Activated naive CD4-positive, alpha-beta T cell treated with anti-CD3 and anti-CD28 coated beads for 36 hours (primary cell): ENCODE measurements at places on chromosomes 1 and 21.

- no peak for DNase-seq
Observed at GRCh38 chr1:166379447-166379846, 212.6 kb upstream of the FAM78B start.

- DNase-seq: no peak
Observed at GRCh38 chr21:35882791-35883240, 177.5 kb downstream of the SETD4 start.

- no peak for DNase-seq
Observed at GRCh38 chr1:228511546-228512445, 24.6 kb downstream of the RNF187 start.

DNA sequence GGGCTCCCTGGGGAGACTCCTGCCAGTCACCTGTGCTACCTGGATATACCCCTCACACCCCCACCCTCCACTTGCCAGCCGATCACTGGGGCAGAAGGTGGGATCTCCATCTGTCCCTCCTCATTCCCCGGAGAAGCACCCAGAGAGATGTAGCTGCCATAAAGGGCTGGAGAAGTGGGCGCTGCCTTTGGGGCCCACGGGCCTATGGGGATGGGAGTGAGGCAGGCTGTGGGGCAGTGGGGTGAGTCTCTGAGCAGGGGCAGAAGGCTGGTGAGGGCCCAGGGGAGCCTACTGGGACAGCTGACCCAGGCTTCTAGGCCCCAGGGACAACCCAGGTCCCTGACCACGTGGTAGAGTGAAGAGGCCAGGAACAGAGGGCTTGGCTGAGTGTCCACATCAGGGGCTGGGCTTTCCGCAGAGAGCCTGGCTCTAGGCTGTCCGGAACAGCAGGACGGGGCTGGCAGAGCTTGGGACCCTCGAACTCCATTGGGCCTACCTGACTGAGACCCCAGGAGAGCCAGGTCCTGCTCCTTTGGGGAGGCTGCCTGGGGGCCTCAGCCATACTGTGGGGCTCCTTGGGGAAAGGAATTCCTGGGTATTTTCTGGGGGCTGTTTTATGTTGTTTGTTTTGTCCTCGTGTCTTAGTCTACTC, 205.9 kb upstream of the VAMP3 start:
- no peak for DNase-seq

GRCh38 chr21:17709266-17709611, 96.5 kb upstream of the BTG3 start:
- no peak for DNase-seq

DNA sequence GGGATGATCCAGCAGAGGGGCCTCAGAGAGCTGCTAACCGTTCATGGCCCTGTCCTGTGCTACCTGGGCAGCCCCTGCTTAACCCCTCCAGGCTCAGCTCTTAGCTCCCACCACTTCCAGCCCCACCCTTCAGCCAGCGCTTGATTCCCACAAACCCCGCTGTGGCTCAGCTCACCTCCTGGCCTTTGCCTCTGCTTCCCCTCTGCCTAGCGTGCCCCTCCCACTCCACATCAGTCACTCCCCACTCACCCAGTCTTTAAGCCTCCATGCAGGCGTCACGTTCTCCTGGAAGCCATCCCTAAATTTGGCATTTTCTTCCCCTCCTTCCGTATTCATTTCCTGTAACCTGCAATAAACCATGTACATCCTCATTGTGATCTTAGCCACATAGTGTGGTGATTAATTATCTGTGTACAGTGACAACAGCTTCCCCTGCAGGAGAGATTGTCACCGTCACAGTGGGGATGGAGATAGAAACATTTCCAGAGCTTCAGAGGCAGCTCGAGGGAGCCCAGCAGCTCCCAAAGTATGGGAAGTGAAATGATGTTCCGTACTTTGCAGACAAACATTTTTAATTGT, 65.5 kb downstream of the EPHB2 start:
- no peak for DNase-seq

- no peak for DNase-seq
Observed at GRCh38 chr1:170853302-170853701, 82.0 kb upstream of the MROH9 start.

DNA sequence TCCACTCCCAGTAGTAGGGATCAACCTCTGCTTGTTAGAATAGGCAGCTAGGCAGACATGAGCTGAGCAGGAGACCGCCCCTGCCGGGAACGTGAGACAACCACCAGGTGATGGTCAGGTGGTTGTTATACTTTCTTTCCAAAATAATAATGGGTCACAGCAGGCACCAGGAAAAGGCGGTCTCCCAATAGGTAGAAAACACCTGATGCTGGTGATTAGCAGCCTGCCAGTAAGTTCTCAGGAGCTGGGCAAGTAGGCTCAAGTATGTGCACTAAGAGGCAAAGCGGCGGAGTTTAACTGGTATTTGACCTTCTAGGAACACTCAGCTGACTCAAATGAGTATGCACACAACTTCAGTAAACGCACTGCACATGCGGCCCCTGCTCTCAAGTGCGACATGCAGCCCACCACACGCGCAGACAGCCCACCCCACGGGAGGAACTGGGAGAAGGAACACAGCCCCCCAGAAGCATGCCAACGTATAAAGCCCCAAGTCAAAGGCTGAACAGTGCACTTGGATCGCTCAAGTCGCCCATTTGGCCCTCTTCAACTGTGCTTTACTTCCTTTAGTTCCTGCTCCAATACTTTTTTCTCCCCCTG, 80.0 kb downstream of the DESI2 start:
- no peak for DNase-seq

DNA sequence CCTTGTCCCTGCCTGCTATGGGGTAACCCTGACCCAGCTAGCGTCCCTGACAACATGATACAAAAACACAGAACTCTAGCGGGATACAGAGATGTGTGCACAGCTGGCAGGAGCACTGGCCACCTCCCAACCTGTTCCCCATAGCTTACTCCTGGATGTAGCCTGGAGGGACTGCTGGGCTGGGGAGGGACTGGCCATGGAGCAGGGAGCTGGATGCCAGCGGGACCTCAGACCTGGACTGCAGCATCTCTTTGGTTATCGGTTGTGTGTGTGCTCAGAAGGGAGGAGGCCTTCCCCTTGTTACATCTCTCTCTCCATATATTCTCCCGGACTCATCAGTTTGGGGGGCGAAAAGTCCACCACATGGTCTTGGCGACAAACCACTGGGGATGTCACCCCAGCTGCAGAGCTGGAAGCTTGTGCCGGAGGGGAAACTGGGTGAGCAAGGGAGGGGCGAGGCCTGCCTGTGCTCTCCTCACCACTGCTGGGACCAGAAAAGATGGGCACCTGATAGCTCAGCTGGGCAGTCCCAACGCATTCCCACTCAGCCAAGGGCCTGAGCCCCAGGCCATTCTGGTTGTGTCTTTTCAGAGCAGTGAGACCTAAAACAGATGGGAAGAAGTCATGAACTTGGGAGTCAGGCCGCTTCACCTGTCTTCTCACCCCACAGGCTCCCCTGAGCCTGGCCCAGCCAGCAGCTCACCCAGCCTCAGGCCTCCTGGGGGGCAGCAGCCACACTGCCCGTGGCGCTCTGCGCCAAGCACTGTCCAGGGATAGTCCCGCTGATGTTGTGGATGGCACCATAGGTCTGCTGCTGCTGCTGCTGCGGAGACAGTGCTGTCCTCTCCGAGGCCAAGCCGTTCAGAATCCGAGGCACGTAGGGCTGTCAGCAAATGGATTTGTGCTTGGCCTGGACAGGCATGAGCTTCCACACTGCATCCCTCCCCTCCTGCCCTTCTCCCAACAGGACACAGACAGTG, 35.6 kb downstream of the TMEM63A start:
- DNase-seq: no peak

DNA sequence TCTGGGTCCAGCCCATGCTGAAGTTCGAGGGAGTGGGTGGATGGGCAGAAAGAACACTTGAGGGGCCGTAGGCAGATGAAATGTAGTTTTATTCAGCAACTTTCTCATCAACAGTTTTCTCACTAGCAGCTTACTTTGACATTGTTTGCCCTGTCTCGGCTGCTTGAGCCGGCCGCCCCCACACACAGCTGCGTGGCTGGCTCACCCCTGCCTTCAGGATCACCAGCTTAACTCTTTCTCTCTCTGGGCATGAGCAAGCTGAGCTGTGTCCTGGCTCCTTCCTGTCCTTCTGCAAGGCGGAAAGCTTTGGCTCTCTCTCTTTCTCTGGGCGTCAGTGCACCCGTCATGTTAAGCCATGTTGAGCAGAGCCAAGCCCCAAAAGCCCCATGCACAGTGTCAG, 104.4 kb upstream of the GNG12 start:
- DNase-seq: no peak

- DNase-seq: no peak
Observed at GRCh38 chr1:177710696-177711620, 258.9 kb downstream of the SEC16B start.

DNA sequence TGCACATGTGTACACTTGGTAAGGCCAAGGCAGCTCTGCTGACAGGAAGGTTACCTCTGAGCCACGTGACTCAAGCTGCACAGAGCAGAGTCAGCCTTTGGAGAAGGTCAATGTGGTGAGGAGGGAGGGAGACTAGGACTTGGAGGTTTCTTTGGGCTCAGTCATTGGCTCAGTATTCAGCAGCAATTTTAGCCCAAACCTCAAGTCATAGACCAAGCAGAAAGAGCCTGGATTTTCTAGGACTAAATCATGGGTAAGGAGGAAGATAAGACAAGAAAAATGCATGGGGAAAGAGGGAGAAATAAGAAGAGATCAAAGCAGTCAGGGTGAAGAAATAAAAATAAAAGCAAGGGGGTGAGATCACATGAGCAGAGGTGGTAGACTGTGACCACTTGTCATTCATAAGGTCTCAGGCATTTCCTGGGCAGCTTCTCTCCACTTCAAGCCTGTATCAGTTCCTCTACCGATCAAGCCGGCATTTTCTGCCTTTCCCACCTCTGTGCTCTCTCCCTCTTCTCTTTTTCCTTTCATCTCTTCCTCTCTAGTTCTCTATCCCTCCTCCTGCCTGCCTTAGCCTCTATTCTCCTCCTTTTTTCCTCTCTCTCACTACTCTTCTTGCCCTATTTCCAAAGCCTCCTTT, 51.7 kb upstream of the DUSP10 start:
- DNase-seq: peak; percentile 37

GRCh38 chr1:157595356-157595755, 2.5 kb downstream of the FCRL4 start:
- DNase-seq: no peak

DNA sequence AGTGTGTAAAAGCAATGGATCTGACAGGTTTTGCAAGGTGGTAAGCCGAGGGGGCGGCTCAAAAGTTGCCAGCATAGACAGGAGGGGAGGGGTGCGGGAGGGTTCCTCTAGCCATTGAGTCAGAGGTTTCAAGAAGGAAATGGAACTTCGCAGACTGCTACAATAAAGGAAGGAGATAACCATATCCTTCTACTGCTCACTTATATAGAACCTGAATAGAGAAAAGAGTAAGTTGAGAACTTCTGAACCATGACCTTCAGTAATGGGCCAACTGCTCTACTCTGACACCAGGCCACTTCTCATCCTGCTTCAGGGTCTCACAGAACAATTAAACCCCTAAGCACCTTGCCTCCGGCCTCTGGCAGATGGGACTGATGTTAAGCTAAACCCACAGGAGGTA, 26.3 kb upstream of the BCAR3 start:
- DNase-seq: peak; percentile 75

DNA sequence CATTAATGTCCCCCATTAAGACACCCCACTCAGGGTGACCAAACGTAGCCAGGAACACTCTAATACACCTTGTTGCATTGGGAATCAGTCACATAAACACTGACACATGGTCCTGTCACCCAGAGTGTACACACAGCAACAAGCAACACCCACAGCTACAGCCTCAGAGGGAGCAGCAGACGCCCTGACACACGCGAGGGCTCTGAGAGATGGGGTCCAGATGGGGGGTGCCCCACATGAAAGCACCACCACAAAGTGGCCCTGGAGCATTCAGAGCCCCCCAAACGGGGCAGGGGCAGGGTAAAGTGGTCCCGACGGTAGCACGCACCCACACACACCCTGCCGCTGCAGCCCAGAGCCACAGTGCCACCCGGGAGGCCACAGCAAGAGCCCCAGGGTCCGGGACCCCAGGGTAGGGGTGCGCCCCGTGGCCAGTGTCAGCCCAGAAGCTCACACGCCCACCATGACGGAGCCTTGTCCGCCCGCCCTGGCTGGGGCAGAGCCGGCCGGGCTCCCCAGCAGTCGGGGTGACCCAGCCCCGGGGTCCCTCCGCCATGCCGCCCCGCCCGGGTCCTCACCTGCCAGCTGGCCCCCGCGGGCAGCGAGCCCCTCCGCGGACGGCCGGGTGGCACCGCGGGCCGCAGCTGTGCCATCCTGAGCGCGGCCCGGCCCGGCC, 47.3 kb downstream of the RAP1GAP start:
- DNase-seq: no peak

GRCh38 chr1:174995121-174995520, 4.6 kb upstream of the CACYBP start:
- DNase-seq: no peak

DNA sequence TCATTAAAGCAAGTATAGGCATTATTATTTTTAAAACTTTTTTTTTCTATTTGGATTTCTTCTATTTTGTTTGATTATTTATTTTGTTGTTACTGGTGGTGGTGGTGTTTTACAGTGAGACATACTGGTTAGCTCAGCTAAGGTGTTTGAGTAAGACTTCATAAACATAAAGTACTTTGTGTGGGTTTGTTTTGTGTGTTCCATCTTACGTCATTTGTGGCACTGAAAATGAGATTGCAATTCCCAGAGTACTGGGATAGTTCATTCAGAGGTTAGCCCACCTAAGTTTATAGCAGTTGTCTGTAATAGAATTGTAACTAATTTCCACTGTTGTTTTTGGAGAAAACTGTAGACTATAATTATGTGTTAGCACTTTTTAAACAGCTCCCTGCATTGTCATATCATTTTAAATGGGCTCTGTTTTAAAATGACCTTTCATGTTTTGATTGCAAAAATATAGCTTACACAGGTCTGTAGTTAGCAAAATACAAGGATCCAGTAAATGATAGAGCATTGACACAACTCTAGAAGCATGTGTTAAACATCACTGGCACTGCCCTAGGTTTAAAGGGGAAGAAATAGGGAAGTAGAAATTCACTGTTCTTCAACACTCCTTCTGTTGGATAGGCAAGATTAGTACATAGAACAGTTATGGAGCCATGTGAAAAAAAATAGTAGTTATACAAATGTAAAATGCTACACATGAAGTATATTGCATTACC, 171.7 kb downstream of the NFIA start:
- no peak for DNase-seq

DNA sequence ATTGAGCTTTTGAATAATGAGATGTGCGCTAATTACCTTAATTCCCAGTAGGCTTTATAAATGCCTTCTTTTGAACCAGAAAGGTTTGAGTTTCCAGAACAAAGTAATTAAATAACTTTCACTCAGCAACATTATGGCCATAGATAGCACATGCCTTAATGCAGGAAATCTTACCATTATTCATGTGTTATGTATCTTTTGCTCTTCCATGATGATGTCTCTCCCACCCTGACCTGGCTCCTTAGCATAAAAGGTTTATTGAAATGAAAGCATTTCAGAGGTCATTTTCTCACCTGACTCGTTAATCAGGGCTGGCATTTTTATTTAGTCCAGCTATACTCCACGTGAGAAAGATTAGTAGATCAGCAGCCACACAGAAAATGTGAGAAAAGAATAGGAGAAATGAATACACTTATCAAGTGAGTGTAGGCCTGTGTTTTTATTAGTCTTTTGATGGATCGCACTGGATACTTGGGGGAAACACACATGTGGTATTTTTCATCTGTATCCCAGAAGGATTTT, 180.2 kb downstream of the ATP6V1G3 start:
- no peak for DNase-seq
